ENCODE measurements at places on chromosomes 7 and 10.
A peak's percentile ranks its signal among the peaks of the same experiment; 100 is the strongest.

DNA sequence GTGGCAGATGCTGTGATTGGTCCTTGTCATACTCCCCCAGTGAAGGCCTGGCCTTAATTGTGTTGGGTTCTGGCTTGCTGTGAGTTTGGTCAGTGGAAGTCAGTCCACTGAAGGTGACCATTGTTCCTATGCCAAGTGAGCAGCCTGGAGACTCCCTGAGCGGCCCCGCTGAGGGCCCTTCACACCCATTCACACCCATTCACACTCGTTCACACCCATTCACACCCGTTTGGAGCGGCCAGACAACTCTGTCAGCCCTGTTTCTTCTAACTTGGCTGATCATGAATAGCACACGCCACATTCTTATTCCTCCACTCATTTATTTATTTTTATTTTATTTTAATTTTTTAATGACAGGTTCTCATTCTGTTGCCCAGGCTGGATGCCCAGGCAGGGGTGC, 61.5 kb downstream of the C10orf120 start:
- no peak for DNase-seq
- no peak overlapping the region for H3K4me3 ChIP-seq
- no peaks in the 10 kb centered on the region for H3K4me1 ChIP-seq
- H3K27me3 ChIP-seq: no peaks in the 10 kb centered on the region

DNA sequence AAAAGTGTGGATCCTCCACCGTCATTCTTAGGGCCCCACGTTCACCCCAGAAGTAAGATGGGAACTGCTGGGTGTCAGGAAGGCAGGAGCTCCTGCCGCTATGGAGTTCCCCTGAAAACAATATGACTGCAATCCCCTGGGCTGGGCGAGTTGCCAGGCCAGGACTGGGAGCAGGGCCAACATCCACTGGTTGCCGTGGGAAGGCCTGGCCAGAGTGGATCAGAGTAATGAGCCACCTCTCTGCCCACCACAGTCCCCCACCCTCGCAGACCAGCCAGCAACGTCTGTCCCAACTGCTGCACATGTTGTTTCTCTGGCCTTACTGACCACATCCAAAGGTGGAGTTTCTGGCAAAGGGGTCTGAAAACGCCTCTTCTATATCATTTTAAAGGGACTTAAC, 86.6 kb downstream of the STRA8 start:
- peaks cover 23% of the 10 kb centered on the region for H3K4me1 ChIP-seq
- H3K4me3 ChIP-seq: no peak overlapping the region
- DNase-seq: no peak
- H3K27ac ChIP-seq: no peak overlapping the region
- H3K27me3 ChIP-seq: no peaks in the 10 kb centered on the region

- H3K4me3 ChIP-seq: no peak overlapping the region
- no peak for DNase-seq
- H3K4me1 ChIP-seq: peaks cover 33% of the 10 kb centered on the region
- no peaks in the 10 kb centered on the region for H3K36me3 ChIP-seq
- no peak overlapping the region for H3K27ac ChIP-seq
Measured at GRCh38 chr7:129845178-129845971, 107.4 kb downstream of the UBE2H start.

DNA sequence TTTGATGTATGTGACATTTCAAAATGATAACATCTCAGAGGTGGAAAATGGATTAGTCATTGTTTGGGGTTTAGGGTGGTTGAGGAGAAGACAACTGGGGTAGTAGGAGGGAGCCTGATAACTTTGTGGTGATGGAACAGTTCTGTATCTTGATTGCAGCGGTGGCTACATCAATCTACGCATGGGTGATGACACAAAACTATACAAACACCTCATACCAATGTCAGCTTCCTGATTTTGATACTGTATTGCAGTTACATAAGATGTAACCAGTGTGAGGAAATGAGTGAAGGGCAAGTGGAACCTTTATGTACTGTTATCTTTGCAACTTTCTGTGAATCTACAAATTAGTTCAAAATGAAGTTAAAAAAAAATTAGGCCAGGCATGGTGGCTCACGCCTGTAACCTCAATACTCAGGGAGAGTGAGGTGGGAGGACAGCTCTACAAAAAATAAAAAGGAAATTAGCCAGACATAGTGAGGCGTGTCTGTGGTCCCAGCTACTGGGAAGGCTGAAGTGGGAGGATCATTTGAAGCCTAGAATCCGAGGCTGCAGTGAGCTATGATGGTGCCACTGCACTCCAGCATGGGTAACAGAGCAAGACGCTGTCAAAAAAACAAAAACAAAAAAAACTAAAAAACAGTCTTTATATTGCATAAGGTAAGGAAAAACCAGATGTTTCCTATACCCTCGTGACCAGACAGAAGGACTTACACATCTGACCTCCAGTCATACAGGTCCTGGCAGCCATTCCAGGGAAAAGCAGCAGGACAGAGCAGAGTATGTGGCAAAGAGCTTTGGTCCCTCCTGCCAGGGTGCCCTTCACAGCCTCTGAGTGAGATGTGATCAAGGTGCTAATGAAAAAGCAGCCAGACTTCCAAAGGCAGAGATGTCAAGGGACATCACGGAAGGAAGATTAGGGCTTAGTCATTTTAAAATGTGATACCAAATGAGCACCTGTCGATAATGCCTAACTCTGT, 50.8 kb downstream of the CYTH3 start:
- no peak for DNase-seq
- H3K4me1 ChIP-seq: peaks cover 34% of the 10 kb centered on the region
- H3K27me3 ChIP-seq: no peaks in the 10 kb centered on the region
- no peak overlapping the region for H3K27ac ChIP-seq
- H3K36me3 ChIP-seq: no peaks in the 10 kb centered on the region

GRCh38 chr7:33837356-33837851, 67.9 kb upstream of the BMPER start:
- peaks cover 2% of the 10 kb centered on the region for H3K4me1 ChIP-seq
- H3K27me3 ChIP-seq: no peaks in the 10 kb centered on the region
- DNase-seq: no peak
- no peaks in the 10 kb centered on the region for H3K36me3 ChIP-seq

DNA sequence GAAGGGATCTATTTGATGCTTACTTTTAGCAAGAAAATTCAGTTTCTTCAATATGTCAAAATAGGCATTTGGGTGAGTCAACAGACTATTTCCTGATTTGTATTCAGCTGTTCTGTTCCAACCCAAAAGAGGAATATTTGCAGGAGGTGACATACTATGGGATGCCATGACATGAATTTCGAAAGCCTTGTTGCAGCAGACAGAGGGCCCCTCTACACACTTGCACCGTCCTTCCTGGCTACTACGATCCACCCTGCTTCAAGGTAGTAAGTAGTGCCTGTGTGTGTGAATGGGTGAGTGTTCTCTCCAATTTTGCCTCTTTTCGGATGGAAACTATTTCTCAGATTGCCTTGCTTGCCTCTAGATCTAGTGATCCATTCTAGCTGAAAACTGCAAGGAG, 413.0 kb upstream of the ADARB2 start:
- DNase-seq: no peak
- no peaks in the 10 kb centered on the region for H3K27me3 ChIP-seq
- no peaks in the 10 kb centered on the region for H3K36me3 ChIP-seq

DNA sequence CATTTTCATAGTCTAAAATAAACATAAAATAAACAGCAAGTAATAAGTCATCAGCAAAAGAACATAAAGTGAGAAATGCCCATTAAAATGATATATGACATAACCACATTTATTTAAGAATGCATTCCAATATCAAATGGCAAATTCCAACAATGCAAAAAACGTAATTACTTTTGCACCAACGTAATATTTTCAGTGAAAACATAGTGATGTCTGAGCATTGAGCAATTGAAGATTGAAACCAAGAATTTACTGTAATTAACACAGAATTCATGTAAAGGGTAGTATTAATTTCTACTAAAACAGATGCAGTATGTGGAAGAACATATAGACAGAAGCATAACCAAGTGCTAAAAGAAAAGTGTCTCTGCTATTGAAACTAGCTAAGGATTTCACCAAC, 123.0 kb upstream of the TNS3 start:
- H3K27me3 ChIP-seq: no peaks in the 10 kb centered on the region
- no peak overlapping the region for H3K27ac ChIP-seq
- H3K36me3 ChIP-seq: no peaks in the 10 kb centered on the region

- peak; percentile 52 for DNase-seq
- peaks cover 58% of the 10 kb centered on the region for H3K36me3 ChIP-seq
- no peaks in the 10 kb centered on the region for H3K27me3 ChIP-seq
- peaks cover 19% of the 10 kb centered on the region for H3K4me1 ChIP-seq
- no peak overlapping the region for H3K27ac ChIP-seq
Measured at GRCh38 chr7:44050121-44050914, 5.8 kb downstream of the DBNL start.

DNA sequence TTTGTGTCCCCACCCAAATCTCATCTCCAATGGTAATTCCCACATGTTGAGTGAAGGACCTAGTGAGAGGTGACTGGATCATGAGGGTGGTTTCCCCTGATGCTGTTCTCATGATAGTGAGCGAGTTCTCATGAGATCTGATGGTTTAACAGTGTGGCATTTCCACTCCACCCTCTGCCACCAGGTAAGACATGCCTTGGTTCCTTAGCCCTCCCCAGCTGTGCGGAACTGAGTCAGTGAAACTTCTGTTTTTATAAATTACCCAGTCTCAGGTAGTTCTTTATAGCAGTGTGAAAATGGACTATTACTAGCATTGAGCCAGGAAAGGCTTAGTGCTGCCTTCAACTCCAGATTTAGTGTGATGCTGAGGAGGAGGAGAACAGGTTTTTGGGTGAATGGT, 222.2 kb downstream of the ADRA2A start:
- H3K36me3 ChIP-seq: no peaks in the 10 kb centered on the region
- no peak for DNase-seq
- no peaks in the 10 kb centered on the region for H3K27me3 ChIP-seq
- no peaks in the 10 kb centered on the region for H3K4me1 ChIP-seq
- no peak overlapping the region for H3K4me3 ChIP-seq

Data from suprapubic skin (tissue), 4 donors.